Transverse colon (tissue), 4 donors: ENCODE measurements at places on chromosomes 16 and 17. TPM values are rescaled to one million over a fixed set of nuclear protein-coding genes. Genes with fewer than 3 reads are reported as not detected.

NPIPA3 gene
- 0.95 TPM for total RNA-seq

DNA sequence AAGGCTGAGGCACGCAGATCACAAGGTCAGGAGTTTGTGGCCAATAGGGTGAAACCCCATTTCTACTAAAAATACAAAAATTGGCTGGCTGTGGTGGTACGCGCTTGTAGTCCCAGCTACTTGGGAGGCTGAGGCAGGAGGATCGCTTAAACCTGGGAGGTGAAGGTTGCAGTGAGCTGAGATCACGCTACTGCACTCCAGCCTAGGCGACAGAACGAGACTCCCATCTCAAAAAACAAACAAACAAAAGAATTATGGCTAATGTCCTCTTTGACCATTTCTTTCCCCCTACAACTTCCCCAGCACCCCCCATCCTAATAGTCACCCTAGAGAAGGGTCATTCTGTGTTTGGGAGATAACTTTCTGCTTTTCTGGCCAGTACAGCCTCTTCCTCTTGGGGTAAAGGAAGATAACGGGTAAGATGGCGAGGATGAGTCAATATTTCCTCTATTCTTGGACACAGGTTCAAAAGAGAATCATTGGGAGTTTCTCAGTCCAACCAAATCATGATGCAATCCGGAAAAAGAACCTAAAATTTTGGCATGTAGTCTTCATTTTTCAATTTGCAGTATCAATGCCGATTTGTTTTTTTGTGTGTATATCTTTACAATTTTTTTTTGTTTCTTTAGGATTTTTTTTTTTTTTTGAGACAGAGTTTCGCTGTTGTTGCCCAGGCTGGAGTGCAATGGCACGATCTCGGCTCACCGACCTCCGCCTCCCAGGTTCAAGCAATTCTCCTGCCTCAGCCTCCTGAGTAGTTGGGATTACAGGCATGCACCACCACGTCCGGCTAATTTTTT lies 107.6 kb upstream of the MED13 start:
- DNase-seq = no peak

GRCh38 chr16:5215901-5216300 lies 118.3 kb upstream of the EEF2KMT start:
- DNase-seq = peak; percentile 13

SP6 gene
- total RNA-seq = 5.9 TPM

- DNase-seq = no peak
These were observed 39.5 kb downstream of the DYNLRB2 start for GRCh38 chr16:80580109-80580832.

DNA sequence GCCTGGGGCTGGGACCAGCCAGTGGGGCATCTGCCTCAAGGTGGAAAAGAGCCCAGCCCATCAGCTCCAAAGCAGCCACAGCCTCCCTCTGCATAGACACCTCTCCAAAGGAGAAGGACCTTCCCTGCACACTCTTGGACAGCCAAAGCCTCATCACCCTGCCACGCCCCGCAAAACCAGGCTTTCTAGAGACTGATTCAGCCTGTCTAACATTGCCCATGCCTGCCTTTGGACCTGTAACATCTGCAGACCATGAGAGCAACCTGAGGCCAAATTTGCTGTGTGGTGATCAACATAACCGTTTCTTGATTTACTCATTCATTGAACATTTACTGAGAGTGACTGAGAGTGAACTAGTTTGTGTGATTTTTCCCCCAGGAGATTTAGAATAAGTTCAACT lies 219.7 kb upstream of the HSBP1 start:
- DNase-seq = no peak

RHOT1 gene
- total RNA-seq = 43.3 TPM

KRT13 gene
- not detected for total RNA-seq

TEDC2 gene
- not detected for total RNA-seq

GRCh38 chr17:689556-690275 lies 24.9 kb downstream of the VPS53 start:
- DNase-seq = no peak

DNA sequence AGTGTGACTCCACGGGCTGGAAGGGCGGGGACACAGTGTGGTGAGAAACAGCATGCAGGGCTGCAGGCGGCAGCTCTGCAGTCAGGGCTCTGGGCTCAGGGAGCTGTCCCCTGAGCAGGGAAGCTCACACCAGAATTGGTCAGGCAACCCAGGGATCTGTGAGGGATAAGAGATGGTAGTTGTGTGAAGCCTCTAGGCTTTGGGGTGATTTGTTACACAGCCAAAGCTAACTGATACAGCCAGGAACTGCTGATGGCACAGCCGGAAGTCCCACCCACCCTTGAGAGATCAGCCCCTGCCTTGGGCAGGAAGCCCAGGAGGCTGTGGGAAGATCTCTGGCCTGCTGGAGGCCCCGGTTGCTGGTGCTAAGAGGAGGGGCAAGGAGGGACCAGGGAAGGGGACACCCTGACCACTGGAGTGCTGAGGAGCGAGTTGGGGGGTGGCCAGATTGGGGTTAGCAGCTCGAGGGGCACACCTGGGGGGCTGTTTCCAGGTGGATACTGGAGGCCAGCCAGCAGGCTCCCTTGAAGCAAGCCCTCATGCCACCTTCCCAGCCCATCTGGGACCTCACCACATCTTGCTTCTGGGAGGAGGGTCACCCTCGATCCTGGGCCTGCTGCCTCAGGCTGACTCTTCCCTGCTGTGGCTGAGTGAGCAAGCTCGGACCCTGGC lies 25.2 kb downstream of the NPTX1 start:
- no peak for DNase-seq

GRCh38 chr17:58007781-58008706 lies 998 bp upstream of the SRSF1 start:
- DNase-seq = no peak

ARHGAP27 gene
- total RNA-seq = 489 TPM

RNF112 gene
- 3.3 TPM for total RNA-seq

DNA sequence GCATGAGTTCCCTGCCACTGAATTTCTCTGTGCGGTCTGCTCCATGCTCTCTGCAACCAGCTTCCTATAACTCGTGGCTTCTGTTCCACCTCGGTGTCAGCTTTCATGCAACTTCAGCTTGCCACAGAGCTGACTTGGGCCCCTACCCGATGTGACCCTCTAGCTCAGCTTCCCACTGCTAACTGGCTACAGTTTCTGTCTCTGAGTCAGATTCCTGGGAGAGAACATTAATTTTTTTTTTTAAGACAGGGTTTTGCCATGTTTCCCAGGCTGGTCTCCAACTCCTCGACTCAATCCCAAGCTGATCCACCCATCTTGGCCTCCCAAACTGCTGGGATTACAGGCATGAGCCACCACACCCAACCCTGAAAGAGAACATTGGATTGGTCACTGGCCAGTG lies 35.5 kb upstream of the PSMD7 start:
- DNase-seq = no peak
